C1 segment of cervical spinal cord (tissue), 14 donors: ENCODE measurements at places on chromosomes 12 and 14.

- no peak for DNase-seq
Observed at GRCh38 chr12:63415357-63415756, 252.9 kb downstream of the DPY19L2 start.

GRCh38 chr12:11807458-11807857 is 158.0 kb downstream of the ETV6 start:
- no peak for DNase-seq

- DNase-seq: no peak
Observed at GRCh38 chr14:95261616-95262510, 57.8 kb downstream of the CLMN start.

DNA sequence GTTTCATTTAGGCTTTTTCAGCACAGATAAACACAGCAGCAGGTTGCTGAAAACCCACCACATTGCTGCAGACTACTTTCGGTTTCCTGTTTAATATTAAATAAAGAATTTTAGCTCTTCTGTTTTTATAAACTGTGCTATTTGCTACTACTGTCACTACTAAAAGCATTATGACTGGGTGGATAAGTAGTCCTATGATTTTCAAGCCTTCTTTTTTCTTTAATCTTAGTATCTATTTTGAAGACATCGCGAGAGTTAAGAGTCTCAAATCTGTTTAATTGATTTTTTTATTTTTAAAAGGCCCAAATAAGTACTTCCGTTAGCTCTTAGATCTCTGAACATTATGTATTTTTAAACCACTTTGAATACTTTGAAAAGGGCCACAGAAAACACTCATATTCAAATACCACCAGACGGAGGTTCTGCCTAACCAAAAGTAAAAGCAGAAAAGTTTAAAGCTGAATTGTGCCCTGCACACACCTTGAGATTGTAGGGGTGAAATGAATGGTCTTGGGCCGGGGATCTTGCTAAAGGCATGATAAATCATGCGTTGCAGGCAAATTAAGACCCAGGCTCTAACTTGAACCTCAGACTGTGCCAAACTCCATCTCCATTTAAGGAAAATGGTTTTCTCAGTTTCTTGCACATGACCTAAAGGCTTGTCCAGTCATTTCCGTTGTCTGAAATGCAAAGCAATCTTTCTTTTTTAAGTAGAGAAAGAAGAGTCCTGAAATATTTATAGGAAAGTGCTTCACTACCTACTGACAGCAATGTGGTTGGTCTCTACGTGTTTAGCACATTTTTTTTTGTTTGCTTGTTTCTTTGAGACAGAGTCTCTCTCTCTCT is 13.6 kb upstream of the FOXN3 start:
- DNase-seq: no peak

- DNase-seq: no peak
Observed at GRCh38 chr12:75790219-75790618, 241.4 kb downstream of the PHLDA1 start.

GRCh38 chr14:32023540-32023939 is 53.6 kb upstream of the ARHGAP5 start:
- no peak for DNase-seq

DNA sequence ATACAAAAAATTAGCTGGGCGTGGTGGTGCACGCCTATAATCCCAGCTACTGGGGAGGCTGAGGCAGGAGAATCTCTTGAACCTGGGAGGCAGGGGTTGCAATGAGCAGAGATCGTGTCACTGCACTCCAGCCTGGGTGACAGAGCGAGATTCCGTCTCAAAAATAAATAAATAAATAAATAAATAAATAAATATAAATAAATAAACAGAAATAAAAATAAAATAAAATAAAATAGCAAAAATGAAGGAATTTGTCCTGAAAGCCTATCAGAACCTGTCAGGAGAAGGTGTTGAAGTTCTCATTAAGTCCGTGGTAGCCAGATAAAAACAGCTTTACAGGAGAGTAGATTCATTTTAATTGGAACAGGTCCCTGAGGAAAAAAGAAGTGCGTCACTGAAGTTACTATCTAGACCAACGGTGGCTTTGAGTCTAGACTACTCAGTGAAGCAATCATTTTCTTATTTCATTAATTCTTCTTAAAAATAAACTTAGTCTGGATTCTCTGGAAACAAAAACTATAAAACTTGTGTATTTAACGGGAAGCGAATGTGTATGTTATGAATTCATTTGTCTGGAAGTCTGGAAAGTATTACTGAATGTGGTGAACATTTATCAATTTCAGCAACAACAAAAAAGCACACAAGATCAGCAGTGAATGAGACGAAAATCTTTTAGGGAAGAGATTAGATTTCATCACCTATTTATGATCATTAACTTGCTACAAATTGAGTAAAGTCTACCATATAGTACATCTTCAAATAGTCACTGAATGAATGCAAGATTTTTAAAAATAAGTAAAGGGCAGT is 248.5 kb upstream of the PDE3A start:
- DNase-seq: no peak

GRCh38 chr14:99562856-99563748 is 40.9 kb downstream of the CCDC85C start:
- DNase-seq: peak; percentile 96

DNA sequence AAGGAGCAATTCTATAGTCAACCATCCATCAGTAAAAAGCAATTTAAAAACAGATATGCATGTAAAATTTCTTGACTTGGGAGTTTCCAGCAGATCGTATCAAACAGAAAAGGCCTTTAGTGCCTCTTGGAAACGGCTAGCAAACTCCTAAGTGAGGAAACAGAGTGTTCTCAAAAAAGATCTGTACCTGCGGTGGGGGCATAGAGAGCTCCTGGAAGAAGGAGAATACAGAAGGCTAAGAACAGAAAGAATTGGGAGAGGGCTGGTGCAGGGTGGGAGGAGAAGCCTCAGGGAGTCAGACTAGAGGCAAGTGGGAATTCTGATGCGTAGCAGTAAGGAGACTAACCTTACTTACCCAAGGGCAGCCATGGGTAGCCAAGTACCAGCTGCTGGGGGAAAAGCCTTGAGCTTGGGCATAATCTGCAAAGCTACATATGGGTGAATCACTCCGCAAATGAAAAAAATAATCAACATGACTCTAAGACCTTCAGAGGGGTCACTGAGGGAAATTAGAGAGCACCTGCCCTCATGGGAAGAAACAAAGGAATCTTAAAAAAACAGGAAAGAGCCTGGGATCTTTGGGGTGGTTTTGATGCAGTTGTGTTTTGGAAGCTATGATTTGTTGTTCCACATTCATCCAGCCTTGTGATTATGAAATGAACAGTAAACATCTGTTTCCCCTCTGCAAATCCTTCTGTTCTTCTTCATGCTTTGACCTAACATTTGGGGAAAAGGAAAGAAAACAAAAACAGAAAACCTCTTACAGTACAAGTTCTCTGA is 10.4 kb downstream of the RHOJ start:
- DNase-seq: no peak

- DNase-seq: no peak
Observed at GRCh38 chr12:12353276-12353675, 3.2 kb upstream of the MANSC1 start.

- DNase-seq: peak; percentile 21
Observed at GRCh38 chr12:12265571-12266388, 1.1 kb downstream of the LRP6 start.

DNA sequence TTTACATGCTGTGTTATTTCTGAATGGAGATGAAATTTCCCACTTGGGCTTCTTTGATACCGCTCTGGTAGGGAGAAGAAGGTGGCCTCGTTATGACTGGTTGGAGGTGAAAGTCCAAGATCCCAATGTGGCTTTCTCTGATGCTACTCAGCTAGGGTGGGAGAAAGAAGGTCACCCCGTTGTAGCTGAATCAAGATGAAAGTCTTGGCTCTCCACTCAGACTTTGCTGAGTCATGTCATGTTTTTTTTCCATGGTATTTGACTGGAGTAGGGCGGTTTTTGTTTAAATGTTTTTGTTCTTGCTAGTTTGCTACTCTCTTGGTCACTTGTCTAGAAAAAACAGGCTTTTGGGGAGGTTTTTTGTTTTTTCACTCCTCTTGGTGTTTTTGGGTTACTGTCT is 2.4 kb upstream of the PDE6H start:
- no peak for DNase-seq

- DNase-seq: no peak
Observed at GRCh38 chr14:61280526-61281185, 482 bp downstream of the TMEM30B start.

- DNase-seq: no peak
Observed at GRCh38 chr12:59131462-59131861, 211.2 kb upstream of the LRIG3 start.

- DNase-seq: no peak
Observed at GRCh38 chr12:85874031-85874461, at the start of gene NTS. Gene NTS (plus strand): TSS chr12:85874295. CDS start chr12:85874404, 109 bp downstream.

DNA sequence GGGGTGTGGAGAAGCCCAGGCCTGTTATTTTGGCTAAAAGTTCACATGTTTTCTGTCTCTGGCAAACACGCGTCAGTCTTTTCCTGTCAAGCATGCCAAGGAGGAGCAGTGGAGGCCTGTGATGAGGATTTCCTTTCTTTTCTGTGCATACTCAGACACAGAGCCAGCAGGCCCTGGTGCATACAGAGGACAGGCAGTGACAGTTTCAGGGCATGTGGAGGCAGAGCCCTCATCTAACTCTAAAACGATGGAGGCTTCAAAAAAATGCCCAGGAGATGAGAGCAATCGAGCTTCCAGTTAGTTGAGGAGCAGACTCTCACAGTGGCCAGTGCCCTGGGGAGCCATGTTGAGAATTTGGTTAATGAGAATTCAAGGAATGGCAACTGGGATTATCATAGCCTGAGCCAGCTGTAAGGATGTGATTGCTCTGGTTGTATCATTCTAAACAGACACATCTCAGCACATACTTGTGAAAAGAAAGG is 66.5 kb downstream of the TRAFD1 start:
- no peak for DNase-seq

GRCh38 chr14:34436118-34436905 is 25.7 kb downstream of the SPTSSA start:
- DNase-seq: no peak

DNA sequence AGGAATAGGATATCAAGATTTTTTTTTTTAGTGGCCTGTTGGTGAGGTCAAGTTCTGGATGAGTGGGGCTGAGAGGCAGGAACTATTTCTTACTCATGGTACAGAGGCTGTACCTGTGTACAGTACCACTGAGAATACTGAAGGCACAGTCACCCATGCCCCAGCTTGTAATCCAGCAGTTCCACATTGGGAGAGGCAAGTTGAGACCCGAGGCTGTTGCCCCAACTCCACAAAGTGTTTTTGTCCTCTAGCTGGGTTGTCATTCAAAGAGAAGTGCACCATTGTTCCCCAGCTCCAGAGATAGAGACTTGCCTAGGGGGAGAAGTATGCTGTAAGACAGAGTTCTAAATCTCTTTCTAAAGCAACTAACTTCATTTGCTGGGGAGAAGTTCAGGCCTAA is 38.7 kb downstream of the ARID2 start:
- no peak for DNase-seq

- DNase-seq: no peak
Observed at GRCh38 chr14:44887596-44887955, 74.2 kb downstream of the KLHL28 start.

- DNase-seq: no peak
Observed at GRCh38 chr14:48670939-48671338, 915.2 kb downstream of the RPS29 start.

DNA sequence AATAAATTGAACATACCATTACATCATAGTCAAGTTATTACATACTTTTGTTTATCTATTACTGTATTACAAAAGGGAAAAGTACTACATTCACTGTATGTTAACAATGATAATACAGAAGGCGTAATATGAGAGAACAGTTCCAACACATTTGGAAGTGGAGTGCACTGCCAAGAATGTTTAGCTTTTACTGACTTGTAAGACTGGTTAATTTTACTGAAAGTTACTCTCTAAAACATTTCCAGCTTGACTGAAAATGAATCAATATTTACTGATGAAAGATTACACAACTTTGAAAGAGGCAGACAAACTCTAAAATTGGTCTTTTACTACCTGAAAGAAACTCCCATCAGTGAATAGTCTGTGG is 728.5 kb downstream of the FSCB start:
- DNase-seq: no peak

DNA sequence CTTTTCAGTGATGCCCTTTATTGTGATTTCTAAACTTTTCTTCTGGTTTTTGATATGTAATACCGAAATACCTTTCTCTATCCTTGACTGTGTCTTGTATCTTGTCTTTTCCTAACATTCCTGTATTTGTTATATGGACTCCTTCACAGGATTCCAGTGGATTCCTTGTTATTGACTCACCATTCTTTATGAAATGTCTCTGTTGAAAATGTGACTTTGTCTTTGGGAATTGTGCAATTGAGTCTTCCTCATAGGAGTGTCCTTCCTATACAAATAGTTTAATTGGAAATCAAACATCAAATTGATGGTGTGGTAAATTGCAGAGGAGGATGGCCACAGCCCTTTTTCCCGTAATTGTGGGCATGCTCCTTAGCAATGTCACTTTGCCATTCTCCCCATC is 296.6 kb upstream of the KITLG start:
- no peak for DNase-seq

- DNase-seq: no peak
Observed at GRCh38 chr14:100834794-100835547, 9.1 kb downstream of the MEG3 start.

- DNase-seq: no peak
Observed at GRCh38 chr12:114420944-114421335, 15.0 kb upstream of the TBX5 start.

DNA sequence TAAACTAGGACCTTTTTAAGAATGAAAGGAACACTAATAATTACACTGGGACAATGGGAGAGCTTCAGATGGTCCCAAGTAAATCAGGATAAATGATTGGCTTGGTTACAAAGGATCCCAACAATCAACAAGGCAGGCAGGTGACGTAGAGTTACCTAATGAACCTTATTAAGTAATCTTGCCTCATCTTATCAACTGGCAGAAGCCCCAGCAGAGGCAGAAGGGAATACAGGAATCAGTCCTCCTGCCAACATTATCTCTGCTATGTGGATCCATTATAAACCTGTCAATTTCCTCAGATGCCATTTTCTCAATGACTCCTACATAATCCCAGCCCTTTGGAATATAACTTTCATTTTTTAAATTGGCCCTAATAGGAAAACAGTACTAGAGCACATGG is 11.4 kb downstream of the DCAF5 start:
- no peak for DNase-seq

DNA sequence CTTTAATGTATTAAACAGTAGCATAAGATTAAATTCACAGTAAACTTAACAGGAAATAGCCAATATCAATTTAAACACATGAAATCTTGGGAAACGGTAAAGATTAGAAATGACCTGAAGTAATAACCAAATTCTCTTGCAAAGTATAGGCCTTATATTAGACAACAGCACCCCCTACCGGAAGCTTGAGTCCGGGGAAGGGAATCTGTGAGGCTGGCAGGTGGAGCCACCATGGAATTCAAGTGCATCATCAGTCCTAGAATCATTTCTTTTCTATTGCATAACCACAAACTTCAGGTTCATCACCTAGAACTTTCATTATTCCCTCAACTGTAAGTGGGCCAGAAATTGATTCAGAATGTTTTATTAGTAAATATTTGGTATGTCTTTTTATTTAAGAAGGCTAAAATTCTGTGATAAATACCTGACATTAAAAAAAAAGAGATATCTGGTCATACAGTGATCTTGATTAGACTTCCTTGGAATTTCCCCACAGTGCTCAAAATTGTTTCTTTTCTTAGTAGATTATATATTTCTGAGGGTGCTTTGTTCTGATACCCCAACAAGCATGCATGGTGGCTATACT is 48.6 kb downstream of the AP5M1 start:
- peak; percentile 42 for DNase-seq

- DNase-seq: no peak
Observed at GRCh38 chr14:89320381-89321000, 96.5 kb downstream of the FOXN3 start.

- DNase-seq: no peak
Observed at GRCh38 chr12:122999986-123000420, 19.5 kb downstream of the ARL6IP4 start.

GRCh38 chr12:48866052-48866711 is 512 bp upstream of the RND1 start:
- DNase-seq: no peak
